ENCODE measurements at places on chromosomes 6 and 20.

GRCh38 chr6:21348504-21349195, 244.9 kb upstream of the SOX4 start:
- H3K27me3 ChIP-seq, result peaks cover 2% of the 10 kb centered on the region
- no peak for DNase-seq
- H3K4me3 ChIP-seq, result no peak overlapping the region
- no peak overlapping the region for H3K27ac ChIP-seq
- no peaks in the 10 kb centered on the region for H3K36me3 ChIP-seq

DNA sequence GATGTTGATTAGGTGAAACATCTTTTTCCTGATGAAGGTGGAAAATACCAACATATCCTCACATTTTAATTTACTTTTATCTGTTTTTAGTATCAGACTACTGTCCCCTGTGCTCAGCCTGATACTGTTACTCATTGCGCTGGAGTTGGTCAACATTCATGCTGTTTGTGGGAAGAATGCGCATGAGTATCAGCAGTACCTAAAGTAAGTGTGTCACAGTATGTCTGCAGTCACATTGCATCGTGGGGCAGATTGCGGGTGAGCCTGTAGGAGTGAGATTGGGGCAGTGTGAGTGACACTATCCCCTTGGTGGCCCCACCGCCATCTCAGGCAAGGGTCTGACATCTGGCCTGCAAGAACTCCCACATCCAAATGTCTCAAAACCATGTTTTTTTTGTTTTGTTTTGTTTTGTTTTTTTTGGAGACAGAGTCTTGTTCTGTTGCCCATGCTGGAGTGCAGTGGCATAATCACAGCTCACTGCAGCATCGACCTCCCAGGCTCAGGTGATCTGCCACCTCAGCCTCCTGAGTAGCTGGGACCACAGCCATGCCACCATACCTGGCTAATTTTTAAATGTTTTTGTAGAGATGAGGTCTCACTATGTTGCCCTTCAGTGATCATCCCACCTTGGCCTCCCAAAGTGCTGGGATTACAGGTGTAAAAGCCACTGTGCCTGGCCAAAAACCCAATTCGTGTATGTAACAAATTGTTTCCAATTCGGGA, 27.8 kb downstream of the ERMARD start:
- no peak for DNase-seq
- H3K27me3 ChIP-seq, result no peaks in the 10 kb centered on the region
- no peak overlapping the region for H3K4me3 ChIP-seq

DNA sequence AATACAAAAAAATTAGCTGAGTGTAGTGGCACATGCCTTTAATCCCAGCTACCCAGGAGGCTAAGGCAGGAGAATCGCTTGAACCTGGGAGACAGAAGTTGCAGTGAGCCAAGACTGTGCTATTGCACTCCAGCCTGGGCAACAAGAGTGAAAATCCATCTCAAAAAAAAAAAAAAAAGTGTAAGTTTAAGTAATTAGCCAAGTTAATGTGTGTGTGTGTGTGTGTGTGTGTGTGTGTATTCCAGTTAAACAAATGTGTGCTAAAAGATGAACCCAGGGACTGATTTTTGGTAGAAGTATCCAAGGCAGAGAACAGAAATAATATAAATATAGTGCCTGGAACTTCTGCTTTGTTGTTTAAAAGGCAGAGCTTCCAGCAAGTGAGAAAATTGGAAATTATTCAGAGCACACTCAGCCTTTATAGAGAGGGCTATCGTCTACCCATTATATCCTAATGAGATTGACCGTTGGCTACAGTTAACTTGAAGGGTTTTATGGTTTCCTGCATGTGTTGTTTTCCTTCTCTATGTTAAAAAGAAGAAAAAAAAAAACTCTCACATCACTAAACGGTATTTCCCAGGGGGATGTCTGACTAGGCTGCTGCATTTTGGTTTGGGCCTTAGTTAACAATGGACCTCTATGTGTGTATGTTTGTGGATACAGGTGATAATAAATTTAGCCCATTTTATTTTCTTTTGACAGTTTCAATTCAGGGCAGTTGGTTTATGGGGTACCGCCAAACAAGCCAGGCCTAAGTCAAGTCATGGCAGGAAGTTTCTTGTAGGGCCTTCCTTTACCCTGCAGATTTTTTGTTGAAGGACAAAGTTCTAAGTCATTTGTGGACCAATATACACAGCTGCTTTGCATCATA, 9.8 kb downstream of the SOX4 start:
- H3K27ac ChIP-seq, result no peak overlapping the region
- no peak overlapping the region for H3K4me3 ChIP-seq
- H3K36me3 ChIP-seq, result no peaks in the 10 kb centered on the region
- DNase-seq, result no peak

- H3K27me3 ChIP-seq, result peaks cover 2% of the 10 kb centered on the region
- no peaks in the 10 kb centered on the region for H3K36me3 ChIP-seq
- DNase-seq, result no peak
- no peak overlapping the region for H3K27ac ChIP-seq
These were observed 160.1 kb downstream of the SIM1 start for GRCh38 chr6:100304575-100304974.

- no peaks in the 10 kb centered on the region for H3K36me3 ChIP-seq
- no peaks in the 10 kb centered on the region for H3K27me3 ChIP-seq
- no peak overlapping the region for H3K4me3 ChIP-seq
- H3K27ac ChIP-seq, result no peak overlapping the region
- DNase-seq, result no peak
These were observed 104.1 kb downstream of the HDGFL1 start for GRCh38 chr6:22673474-22673873.

GRCh38 chr6:23180504-23181293, 611.3 kb downstream of the HDGFL1 start:
- H3K27me3 ChIP-seq, result no peaks in the 10 kb centered on the region
- no peak overlapping the region for H3K27ac ChIP-seq
- no peaks in the 10 kb centered on the region for H3K36me3 ChIP-seq
- H3K4me1 ChIP-seq, result peaks cover 2% of the 10 kb centered on the region
- no peak overlapping the region for H3K4me3 ChIP-seq

DNA sequence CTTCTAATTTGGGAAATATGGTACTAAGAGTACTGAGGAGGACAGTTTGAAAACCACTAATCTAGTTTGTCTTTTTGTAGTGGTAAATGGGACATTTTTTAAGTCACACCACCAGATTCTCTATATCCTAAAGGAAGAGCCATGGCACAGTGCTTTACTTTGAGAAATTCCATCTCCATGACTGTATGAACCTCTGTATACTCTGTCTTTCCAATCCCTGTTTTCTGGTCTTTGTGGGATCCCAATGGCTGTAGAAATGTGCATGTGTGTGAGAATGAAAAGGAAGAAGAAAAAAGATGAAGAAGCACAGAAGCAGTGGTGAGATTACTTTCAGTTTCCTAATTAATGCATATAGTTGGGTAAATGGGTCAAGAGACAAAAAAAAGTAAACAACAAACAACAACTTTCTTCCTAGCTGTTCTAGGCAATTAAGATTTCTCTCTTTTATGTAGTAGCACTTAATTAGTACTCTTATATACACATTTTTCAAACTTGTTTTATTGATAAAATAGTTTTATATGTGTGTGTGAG, 141.2 kb upstream of the HCRTR2 start:
- no peaks in the 10 kb centered on the region for H3K27me3 ChIP-seq
- no peak overlapping the region for H3K4me3 ChIP-seq
- DNase-seq, result no peak
- H3K4me1 ChIP-seq, result no peaks in the 10 kb centered on the region

DNA sequence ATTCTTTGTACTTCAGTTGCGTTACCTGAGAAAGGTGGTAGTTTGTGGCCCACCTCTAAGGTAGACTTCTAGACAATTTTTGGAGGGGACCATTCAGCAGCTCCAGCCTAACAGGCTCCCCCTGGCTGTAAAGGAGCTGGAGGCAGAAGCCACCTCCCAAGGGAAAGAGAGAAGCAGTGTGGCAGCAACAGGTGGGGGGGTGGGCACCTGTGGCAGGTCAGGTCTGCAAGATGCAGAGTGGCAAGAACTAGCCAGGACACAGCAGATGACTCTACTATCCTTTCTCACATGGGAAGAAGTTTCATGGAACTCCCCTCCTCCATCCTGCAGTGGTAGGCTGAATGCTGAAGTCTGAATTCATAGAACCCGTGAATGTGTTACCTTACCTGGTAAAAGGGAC, 148.3 kb upstream of the DTNBP1 start:
- peaks cover 4% of the 10 kb centered on the region for H3K4me1 ChIP-seq
- H3K4me3 ChIP-seq, result no peak overlapping the region
- no peak overlapping the region for H3K27ac ChIP-seq
- peaks cover 22% of the 10 kb centered on the region for H3K27me3 ChIP-seq
- H3K36me3 ChIP-seq, result no peaks in the 10 kb centered on the region
- DNase-seq, result no peak

DNA sequence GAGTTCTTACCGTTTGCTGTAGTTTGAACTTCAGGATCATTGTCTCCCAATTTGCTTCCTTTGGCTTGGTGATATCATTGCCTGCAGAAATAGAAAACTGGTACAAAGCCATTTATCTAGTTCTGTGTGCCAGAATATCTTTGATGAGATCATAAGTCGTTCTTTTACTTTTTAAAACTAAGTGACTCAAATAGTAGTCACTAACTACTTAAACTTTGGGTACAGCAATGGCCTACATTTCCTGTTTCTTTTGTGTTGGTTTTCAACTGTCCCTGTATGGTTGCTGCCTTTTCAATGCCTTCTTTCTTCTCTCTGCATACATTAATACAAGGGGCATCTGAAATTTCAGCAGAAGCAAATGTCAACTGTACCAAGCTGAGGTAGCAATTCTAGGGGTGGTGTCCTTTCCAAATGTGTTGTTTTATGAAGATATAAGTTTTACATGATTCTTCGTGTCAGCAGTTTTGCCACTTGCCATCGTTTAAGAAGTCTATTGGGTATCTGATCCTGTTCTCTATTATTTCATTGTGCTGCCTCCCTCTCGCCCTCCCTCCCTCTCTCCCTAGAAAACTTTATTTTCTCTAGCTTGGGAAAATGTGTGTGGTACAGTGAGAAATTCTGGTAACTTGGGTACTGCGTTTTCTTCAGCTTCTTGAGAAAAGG, 238.5 kb downstream of the FARS2 start:
- no peaks in the 10 kb centered on the region for H3K27me3 ChIP-seq
- H3K27ac ChIP-seq, result peak overlapping the region; percentile 17
- H3K36me3 ChIP-seq, result peaks cover 14% of the 10 kb centered on the region
- H3K4me1 ChIP-seq, result peaks cover 28% of the 10 kb centered on the region
- H3K4me3 ChIP-seq, result no peak overlapping the region

- H3K27ac ChIP-seq, result peak overlapping the region; percentile 47
- H3K27me3 ChIP-seq, result no peaks in the 10 kb centered on the region
- no peak overlapping the region for H3K4me3 ChIP-seq
- no peak for DNase-seq
- peaks cover 59% of the 10 kb centered on the region for H3K36me3 ChIP-seq
These were observed 70.1 kb upstream of the EMILIN3 start for GRCh38 chr20:41436679-41437078.

DNA sequence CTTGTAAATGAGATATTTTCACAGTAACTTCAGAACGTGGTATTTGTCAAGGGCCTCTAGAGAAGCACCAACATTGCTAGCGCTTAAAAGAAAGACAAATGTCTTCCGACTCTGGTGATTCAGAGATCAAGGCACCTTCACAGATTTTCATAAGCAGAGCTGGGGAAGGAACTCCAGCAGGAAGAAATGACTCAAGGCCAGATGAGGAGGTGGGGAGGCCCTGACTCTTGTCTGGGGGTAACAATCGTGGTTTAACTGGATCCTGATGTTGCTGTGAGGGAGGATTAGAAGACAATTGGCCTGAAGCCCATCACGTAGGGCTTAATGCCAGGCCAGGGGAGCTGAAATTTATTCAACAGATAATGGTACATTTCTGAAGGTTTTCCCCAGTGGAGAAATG, 122.9 kb upstream of the QKI start:
- no peak overlapping the region for H3K4me3 ChIP-seq
- no peak for DNase-seq
- H3K27me3 ChIP-seq, result no peaks in the 10 kb centered on the region

GRCh38 chr6:53979468-53980067, 131.7 kb upstream of the MLIP start:
- DNase-seq, result peak; percentile 8
- H3K4me3 ChIP-seq, result no peak overlapping the region
- no peaks in the 10 kb centered on the region for H3K36me3 ChIP-seq
- no peak overlapping the region for H3K27ac ChIP-seq

- H3K27ac ChIP-seq, result no peak overlapping the region
- H3K36me3 ChIP-seq, result peaks cover 20% of the 10 kb centered on the region
- no peaks in the 10 kb centered on the region for H3K27me3 ChIP-seq
- H3K4me1 ChIP-seq, result peaks cover 17% of the 10 kb centered on the region
- no peak overlapping the region for H3K4me3 ChIP-seq
- no peak for DNase-seq
These were observed 21.8 kb downstream of the ITPR3 start for GRCh38 chr6:33642897-33643296.

GRCh38 chr6:169807229-169807628, 55.8 kb downstream of the ERMARD start:
- H3K4me3 ChIP-seq, result no peak overlapping the region
- no peak for DNase-seq
- no peak overlapping the region for H3K27ac ChIP-seq
- peaks cover 47% of the 10 kb centered on the region for H3K4me1 ChIP-seq
- H3K27me3 ChIP-seq, result peaks cover 30% of the 10 kb centered on the region

DNA sequence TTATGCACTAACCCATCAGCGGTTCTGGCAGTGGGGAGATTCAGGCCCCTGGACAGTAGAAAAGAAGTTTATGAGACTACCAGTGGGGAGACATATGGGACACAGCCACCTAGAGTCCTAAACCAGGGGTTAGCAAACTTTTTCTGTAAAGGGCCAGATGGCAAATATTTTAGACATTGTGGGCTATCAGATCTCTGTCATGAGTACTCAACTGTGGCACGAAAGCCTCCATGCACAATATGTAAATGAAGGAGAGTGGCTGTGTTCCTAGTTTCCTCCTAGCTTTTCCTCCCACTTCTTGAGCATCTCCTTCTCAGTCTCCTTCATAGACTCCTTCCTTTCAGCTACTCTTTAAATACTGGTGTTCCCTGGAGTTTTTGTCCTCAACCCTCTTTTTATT, 3.3 kb upstream of the HLA-DMA start:
- no peaks in the 10 kb centered on the region for H3K36me3 ChIP-seq
- H3K4me1 ChIP-seq, result peaks cover 41% of the 10 kb centered on the region
- H3K4me3 ChIP-seq, result no peak overlapping the region
- no peaks in the 10 kb centered on the region for H3K27me3 ChIP-seq
- DNase-seq, result no peak

- no peak overlapping the region for H3K4me3 ChIP-seq
- no peak for DNase-seq
- H3K4me1 ChIP-seq, result peaks cover 27% of the 10 kb centered on the region
These were observed 11.5 kb downstream of the PSMG4 start for GRCh38 chr6:3270258-3270657.

- no peak overlapping the region for H3K4me3 ChIP-seq
- no peak for DNase-seq
- H3K36me3 ChIP-seq, result peaks cover 5% of the 10 kb centered on the region
- H3K4me1 ChIP-seq, result peaks cover 17% of the 10 kb centered on the region
- H3K27me3 ChIP-seq, result no peaks in the 10 kb centered on the region
- no peak overlapping the region for H3K27ac ChIP-seq
These were observed 3.2 kb upstream of the DYNLRB1 start for GRCh38 chr20:34512955-34513419.

DNA sequence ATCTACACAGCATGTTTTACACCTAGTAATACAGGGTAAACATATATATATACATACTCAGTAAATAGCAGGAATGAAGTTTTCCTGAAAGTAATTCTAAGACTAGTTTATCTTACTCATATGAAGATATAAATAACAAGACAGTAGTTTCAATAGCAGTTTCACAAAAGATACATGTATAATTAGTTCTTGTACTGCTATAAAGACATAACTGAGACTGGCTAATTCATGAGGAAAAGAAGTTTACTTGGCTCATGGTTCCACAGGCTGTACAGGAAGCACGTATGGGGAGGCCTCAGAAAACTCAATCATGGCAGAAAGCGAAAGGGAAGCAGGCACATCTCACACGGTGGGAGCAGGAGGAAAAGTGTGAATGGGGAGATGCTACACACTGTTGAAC, 16.9 kb downstream of the RARS2 start:
- H3K4me1 ChIP-seq, result peaks cover 47% of the 10 kb centered on the region
- no peaks in the 10 kb centered on the region for H3K27me3 ChIP-seq
- no peak for DNase-seq

Data from activated CD4-positive, alpha-beta T cell treated with anti-CD3 and anti-CD28 coated beads for 36 hours (primary cell).